Activated CD4-positive, CD25-positive, alpha-beta regulatory T cell treated with anti-CD3 and anti-CD28 coated beads, Interleukin-2, amount 50 U/mL, for 72 hours (primary cell): ENCODE measurements at places on chromosomes 3 and 15.

- no peak for DNase-seq
Observed at GRCh38 chr3:13462822-13463221, 17.3 kb upstream of the HDAC11 start.

GRCh38 chr3:165892565-165892964 lies 55.3 kb upstream of the BCHE start:
- no peak for DNase-seq

DNA sequence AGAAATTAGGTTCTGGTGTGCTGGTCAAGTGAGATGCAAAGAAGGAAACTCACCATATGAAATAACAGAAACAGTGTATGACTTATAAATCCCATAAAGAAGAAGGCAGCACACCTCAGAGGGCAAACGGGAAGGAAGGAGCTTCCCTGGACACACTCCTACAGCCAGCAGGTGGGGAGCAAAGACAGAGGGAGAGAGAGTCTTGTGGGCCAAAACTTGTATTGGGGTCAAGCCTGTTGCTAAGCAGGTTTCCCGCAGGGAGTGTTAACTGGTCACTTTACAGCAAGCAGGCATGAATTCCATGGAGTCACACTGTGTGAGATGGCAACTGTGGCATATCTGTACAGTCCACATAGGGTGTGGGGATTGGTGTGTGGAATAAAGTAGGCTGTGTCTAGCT lies 222.9 kb upstream of the NDN start:
- DNase-seq = no peak

DNA sequence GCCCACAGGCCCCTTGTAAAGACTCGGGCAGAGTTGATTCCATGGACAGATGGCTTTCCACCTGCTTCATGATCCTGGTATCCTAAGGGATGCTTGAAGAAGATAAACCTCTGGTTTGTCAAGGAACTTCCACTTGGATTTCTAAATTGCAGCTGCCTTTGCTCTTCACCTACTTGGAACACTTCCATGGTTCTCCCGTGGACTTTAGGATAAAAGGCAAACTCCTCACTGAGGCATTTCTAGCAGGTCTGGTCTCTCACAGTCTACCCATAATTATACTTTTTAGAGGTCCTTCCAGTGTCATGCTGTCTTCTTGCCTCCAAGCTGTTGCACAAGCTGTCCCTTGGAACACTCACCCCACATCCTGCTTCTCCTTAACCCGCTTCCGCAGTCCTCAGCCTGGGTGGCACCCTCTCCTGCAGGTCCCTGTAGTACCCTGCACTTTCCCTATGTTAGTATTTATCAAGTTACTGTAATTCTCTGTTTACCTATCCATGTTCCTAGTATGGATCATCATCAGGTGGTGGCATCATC lies 12.7 kb downstream of the TLNRD1 start:
- no peak for DNase-seq

DNA sequence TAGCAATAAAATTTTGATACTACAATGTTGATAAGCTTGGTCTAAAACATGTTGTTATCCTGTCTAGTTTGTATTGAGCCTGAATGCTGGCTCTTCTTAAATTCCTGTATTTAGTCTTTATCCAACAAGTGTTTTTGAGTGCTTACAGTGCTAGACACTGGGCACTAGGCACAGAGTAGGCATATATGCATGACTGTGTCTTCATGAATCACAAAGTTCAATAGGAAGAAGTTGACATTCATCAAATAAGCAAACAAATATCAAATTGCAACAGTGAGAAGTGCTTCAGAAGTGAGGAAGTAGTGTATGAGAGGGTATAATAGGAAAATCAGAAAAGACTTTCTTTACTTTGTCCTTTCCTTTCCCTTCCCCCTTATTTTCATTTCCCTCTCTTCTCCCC lies 6.8 kb downstream of the CD96 start:
- no peak for DNase-seq

DNA sequence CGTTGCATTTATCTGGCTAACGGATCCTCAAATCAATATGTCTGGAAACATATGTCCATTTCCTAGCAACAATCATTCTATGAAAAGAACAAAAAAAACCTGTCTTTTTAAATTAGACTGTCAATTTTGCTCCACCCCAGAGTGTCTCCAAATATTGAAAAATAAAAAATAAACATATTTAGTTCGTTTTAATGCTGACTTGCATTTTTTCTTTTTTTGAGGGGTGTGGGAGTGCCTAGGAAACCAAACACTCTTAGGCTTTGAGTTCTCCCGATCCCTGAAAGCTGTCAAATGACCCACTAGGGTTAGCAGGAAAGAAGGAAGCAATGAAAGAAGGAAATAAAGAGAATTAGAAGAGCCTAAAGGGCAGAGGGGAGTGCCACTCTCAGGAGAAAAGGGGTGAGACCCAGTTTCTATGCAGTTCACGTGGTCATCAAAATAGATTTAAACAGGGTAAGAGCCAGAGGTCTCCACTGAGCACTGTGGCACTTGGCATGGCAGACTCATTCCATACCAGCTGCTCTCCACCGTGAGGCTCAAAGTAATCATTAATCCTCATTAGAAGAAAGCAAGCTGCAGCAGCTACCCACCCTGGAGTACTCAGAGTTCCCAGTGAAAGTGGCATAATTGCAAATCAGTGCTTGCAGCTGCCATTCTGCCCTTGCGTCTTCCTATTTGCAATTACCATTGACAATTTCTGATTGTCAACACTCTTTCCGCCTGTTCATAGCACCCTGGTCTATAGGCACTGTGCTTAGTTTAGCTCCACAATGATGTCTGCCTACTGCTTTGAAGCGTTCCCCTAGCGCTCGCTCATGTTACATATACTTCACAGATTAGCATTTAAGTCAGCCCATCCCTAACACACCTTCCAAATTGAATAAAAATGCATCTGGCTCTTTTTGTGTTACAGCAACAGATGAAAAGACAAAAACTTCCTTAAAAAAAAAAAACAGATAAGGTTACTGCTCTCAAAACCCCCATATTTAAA lies 32.3 kb downstream of the PDZRN3 start:
- no peak for DNase-seq

- no peak for DNase-seq
Observed at GRCh38 chr15:49678655-49679054, 57.8 kb downstream of the DTWD1 start.

- DNase-seq = no peak
Observed at GRCh38 chr15:101686718-101687117, 34.5 kb upstream of the TM2D3 start.

- no peak for DNase-seq
Observed at GRCh38 chr3:119338754-119339153, 44.6 kb downstream of the ARHGAP31 start.

GRCh38 chr3:192063570-192063969 lies 602.6 kb downstream of the PYDC2 start:
- DNase-seq = no peak

- no peak for DNase-seq
Observed at GRCh38 chr3:168647582-168647981, 551.9 kb upstream of the GOLIM4 start.

DNA sequence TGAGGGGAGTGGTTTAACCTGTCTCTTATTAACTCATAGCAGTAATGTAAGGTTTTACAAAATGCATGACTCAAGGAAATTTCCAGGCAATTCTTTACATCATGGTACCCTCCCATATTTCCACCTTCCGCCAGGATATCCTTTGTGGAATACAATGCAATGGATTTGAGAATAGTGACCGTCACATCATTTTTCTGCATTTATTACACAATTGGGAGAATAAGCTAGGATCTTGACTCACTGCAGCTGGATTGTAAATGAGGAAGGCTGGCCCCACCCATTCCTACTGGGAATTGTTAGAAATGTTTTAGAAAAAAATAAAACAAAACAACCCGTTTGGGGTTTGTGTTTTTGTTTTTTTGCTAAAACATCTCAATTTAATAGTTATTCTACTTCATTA lies 97.4 kb downstream of the IMPG2 start:
- no peak for DNase-seq

- no peak for DNase-seq
Observed at GRCh38 chr15:44545913-44546802, 9.2 kb downstream of the EIF3J start.

DNA sequence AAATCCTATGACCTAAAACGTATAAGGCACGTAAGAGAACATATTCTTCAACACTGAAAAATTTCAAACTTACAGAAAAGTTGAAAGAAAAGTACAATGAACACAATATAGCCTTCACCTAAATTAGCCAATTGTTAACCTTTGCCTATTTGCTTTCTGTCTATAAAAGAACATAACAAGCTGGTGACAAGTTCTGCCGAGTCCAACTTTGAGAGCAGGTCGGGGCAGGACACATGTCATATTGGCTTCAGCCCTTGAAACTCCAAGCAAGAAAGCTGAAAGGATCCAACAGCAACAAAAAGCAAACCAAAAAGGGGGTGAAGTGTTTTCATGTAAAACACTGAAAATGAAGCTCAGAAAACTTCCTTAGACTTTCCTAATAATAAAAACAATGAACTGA lies 59.1 kb downstream of the TBC1D2B start:
- DNase-seq = no peak

GRCh38 chr3:10348404-10348721 lies 27.5 kb upstream of the SEC13 start:
- DNase-seq = no peak

GRCh38 chr15:28986108-28986507 lies 100.3 kb downstream of the APBA2 start:
- DNase-seq = no peak

- no peak for DNase-seq
Observed at GRCh38 chr15:68382286-68383007, 49.5 kb downstream of the ITGA11 start.

- DNase-seq = no peak
Observed at GRCh38 chr3:122469659-122470058, 45.1 kb downstream of the KPNA1 start.

- no peak for DNase-seq
Observed at GRCh38 chr3:30169487-30169886, 436.9 kb upstream of the TGFBR2 start.

GRCh38 chr3:13273604-13274105 lies 146.5 kb downstream of the NUP210 start:
- no peak for DNase-seq

GRCh38 chr3:24763393-24763792 lies 268.7 kb upstream of the THRB start:
- no peak for DNase-seq

DNA sequence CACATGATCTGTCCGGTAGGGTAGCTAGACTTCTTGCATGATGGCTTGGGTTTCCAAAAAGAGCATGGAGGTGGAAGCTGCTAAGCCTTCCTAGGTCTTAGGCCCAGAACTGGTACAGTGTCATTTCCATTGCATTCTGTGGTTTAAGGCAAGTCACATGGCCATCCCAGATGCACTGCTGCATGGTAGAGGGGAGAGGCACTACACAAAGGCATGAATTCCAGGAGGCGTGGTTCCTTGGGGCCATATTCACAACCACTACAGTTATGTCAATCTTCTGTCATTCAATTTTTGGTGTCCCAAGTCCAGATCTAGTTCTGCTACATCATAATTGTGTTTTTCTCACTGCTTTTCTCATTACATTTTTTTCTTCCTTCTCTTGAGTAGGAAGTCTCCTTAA lies 122.2 kb upstream of the CHRM5 start:
- DNase-seq = no peak

- DNase-seq = peak; percentile 13
Observed at GRCh38 chr3:194269610-194270145, 81.5 kb downstream of the CPN2 start.

GRCh38 chr3:168248383-168249204 lies 152.9 kb upstream of the GOLIM4 start:
- DNase-seq = no peak

DNA sequence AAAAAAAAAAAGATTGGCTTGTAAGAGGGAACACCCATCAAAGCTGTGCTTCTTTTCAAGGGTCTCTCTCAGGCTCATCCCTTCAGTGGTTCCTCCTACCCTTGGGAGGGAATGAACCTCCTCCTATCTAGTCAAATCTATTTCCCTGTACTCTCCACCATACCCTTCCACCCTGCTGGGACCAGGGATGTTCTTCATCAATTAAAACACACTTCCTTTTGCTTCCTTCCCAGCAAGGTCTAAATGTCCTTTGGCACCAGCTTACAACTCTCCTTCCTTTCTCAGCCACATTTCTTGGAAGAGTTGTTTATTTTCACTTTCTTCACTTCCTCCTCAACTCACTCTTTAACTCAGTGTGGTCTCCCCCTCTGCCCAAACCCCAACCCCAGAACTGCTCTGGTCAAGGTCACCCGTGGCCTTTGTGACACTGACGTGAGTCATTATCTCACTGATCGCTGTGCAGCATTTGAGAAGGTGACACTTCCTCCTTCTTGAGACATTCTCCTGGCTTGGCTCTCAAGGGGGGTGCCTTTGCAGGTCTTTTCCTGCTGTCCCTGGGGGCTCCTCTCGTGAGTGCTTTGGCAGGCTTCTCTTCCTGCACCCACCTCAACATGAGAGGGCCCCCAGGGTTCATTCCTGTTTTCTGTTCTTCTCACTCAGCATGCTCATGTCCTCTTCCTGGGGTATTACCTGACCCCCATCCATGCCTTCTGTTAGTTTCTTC lies 210.5 kb upstream of the TLE3 start:
- DNase-seq = no peak

- DNase-seq = no peak
Observed at GRCh38 chr15:36330598-36330997, 248.8 kb upstream of the CDIN1 start.

DNA sequence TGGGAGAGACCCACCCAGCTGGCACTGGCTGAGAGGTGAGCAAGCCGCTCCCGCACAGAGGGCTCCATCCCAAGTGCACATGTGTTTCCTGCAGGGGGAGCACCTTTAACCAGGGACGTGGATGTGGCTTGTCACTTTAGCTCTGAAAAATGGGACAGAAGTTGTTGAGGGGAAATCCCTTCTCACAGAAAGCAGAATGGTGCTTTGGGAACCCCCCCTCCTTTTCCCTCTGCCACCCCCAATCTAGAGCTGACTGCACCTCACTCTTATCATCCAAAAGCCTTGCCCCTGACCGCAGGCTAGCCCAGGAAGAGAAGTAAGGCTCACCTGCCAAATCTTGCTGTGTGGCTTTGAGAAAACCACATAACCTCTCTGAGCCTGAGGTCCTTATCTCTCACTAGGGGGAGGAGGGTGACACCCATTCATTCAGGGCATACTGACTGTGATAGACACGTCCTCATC lies 77.9 kb downstream of the RPN1 start:
- peak; percentile 42 for DNase-seq

DNA sequence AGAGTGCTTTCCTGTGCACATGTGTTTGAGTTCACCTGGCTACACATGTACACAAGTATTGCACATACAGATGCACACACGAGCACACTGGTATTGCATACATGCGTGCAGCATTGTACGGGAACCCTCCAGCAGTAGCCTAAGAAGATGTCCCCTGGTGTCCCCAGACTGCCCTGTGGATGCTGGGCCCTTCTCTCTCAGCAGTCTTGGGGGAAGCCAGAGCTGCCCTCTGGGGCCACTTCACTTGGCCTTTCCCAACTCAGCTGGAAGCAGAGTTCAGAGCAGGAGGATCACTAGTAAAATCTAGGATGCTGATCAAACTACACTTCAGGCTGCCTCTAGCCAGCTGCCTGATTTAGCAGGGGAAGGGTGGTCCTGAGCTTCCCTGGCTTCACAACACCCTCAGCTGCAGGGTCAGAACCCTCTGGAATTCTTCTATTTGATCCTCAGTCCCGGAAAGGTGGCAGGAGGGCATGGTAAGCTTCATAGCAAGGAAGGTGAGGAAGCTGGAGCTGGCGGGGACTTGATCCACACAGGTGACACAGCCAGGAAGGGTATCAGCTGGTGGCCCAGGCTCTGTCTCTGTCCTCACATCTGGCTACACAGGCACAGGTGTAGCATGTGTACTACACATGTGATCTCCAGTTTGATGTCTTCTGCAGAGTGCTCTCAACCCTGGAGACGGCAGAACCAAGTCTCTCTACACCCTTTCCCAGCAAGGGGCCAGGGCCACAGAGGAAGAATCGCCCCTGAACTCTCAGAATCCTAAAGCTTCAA lies 36.5 kb downstream of the KLF15 start:
- DNase-seq = no peak
